ENCODE measurements at places on chromosomes 3 and 15.

DNA sequence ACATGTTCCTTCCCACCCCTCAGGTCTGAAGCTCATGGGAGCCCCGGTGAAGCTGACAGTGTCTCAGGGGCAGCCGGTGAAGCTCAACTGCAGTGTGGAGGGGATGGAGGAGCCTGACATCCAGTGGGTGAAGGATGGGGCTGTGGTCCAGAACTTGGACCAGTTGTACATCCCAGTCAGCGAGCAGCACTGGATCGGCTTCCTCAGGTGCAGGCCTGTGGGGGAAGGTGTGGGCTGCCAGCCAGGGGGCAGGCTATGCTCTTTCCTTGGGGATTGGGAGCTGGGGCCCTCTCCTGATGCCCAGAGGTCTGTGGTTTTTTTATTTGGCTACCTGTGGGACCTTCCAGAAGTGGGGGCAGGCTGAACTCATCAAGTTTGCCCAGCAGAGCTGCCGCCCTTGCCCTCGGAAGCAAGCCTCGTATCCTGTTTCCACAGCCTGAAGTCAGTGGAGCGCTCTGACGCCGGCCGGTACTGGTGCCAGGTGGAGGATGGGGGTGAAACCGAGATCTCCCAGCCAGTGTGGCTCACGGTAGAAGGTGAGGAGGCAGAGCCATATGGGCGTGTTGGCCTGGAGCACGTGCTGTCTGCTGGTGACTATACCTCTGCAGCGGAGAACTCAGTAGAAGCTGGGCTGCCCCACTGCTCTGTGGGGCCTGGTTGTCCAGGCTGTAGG, 2.2 kb downstream of the TYRO3 start:
- DNase-seq: no peak

DNA sequence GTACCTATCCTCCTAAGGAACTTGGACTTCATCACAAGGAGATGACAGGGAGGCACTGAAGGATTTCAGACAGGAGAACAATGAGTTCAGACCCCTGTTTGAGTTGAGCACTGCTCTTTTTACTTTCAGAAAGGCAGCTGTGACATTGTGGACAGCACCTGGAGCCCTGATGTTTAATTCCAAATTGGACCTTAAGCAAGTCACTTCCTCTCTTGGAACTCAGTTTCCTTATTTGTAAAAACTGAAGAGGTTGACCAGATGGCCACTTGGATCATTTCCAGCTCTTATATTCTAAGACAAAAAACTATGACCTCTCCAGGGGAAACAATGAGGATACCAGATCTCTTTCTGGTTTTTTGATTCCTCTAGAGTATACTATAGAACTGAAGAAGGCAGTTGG, 34.1 kb upstream of the SMAD3 start:
- DNase-seq: no peak

DNA sequence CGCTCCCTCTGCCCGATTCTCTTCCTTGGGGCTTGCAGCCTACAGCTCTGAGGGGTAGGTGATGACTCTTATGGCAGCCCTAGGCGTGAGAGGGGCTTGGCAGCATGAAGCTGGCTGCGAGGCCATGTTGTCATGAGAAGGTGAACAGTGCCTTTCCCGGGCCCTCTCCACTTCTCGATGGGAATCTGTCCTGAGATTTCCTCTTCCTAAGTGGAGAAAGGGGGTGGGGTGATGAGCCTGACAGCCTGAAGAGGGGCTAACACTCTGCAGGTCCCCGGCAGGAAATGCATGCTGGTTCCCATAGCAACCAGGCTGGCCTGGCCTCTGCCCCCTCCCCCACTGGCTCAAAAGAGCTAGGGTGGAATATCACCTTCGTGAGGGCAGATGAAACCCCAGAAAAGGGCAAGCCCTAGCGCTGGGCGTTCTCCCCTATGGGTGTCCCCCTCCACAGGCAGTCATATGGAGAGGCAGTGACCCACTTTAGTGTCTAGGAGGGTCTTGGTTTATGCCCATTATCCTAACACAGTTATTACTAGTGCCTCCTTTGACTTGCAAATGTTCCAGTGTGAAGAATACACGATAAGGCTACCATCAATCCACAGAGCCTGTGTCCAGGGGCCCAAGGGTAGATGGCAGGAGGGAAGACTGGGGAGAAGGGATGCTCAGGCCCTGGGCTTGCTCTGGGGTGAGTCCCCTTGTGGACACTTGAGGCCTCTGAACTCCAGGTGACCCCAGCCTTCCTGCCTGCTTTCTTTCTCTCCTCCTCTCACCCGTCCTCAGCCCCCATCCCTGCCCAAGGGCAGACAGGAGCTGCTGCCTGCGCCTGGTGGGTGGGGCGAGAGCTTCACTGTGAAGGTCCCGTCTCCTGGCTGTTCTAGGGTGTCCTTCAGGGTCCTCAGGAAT, 13.2 kb downstream of the EPHB3 start:
- no peak for DNase-seq

GRCh38 chr3:177343122-177343625, 145.9 kb upstream of the TBL1XR1 start:
- DNase-seq: no peak

GRCh38 chr3:65642883-65643282, 395.8 kb downstream of the MAGI1 start:
- DNase-seq: no peak

DNA sequence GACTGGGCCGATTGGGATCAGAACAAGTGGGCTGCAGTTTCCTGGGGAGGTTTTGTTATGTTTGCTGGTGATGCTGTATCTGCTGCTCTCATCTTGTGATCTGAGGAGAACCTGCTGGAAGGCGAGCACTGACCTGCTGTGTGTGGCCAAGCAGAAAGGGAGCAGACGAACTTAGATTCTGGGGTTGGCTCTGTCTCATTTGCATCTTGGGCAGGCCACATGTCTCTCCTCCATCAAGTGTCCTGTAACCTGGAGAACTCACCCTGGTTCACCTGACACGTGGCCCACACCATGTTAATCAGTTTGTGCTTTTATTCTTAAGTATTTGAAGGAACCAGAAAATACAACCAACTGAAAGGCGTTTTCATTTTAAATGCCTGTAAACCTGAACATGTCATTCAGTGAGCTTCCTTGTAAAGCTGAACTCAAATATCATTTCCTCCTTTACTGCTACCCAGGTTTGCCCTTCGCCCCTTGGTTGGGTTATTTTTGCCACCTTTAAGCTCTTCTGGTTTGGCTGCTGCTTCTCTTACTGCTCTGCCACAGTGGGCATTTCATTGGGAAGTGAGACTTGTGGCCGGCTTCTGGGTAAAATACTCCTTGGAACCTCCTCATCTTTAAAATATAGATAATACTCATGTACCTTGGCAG, 33.5 kb upstream of the TRAK1 start:
- no peak for DNase-seq

- DNase-seq: no peak
These were observed 145.6 kb downstream of the TCF12 start for GRCh38 chr15:57064033-57064432.

DNA sequence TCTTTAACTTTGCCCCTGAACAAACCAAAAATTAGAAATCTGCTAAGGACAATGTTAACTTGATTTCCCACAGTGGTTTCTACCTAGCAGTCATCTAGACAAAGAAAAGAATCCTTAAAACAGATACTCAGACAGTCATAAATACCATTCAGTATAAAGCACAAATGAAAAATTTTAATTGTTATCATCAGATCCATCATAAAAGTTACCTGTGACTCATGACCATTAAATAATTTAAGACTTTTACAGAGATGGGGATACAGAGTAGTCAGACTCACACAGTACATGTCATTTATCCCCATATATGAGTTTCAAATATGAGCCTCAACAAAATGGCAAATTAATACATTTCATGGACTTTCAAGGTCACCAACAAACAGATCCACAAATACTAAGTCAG, 116.8 kb downstream of the HERC1 start:
- no peak for DNase-seq

- DNase-seq: no peak
These were observed 175.4 kb upstream of the NR2E3 start for GRCh38 chr15:71634820-71635560.

DNA sequence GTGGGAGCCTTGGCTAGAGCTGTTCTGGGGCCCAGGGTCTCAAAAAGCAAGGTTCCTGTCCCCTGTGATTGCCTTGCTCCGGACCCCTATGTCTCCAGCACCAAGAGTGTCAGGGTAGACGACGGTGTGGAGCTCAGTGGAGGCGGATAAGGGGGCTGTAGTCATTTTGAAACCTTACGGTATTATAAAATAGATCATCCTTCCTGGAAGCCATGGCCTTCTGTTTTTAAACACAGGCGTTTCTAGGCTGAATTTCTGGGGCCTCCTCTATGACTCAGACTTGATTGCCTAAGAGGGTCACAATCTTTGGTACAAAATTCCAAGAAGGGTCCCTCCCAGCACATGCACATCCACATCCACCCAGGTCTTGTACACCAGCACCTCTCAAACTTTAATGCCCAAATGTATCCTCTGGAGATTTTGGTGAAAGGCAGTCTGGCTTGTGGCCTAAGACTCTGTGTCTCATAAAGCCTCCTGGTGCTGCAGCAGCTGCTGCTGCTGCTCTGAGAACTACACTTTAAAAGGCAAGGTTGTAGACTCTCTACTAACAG, 70.5 kb upstream of the XCR1 start:
- no peak for DNase-seq

GRCh38 chr3:25444273-25444672, 16.2 kb downstream of the RARB start:
- DNase-seq: no peak

- DNase-seq: no peak
These were observed 15.6 kb downstream of the CPA3 start for GRCh38 chr3:148880681-148881080.

DNA sequence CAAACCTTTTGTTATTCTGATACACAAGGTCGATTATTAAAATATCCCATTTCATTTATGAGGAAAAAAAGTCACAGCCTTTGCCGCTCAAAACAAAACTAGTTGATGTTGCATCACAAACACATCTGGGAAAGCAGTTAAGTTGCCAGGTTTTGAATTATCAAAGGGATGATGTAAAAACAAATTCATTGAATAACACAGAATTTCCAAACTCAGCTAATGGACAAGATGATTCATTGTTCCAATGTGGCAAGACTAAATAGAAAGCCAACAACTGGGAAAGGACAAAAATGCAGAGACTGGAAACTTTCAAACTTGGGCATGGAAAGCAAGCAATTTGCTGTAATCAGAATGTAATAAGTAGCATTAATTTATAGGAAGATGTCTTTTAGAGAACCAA, 610.0 kb upstream of the ZNF385D start:
- no peak for DNase-seq

- no peak for DNase-seq
These were observed 2.9 kb downstream of the SOX14 start for GRCh38 chr3:137766876-137767537.

DNA sequence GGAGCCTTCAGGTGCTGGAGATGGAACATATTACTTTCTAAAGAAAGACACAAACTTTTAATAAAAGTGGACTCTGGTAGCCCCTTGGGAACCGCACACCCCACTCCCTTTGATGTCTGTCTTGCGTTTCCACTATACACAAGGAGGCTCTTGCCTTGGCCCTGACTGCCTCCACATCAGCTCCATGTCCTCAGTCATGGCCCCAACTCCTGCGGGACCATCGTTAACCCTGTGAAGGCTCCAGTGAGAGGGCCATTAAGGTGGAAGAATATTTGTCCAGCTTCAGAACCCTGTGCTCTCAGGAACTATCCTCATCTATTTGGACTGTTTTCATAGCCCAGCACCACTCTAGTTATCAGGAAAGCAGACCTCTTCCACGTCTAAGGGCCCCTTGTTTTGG, 16.1 kb upstream of the BFSP2 start:
- DNase-seq: no peak

Measured in D721Med (cell line).